NCI-H1417 (cell line): ENCODE measurements at places on chromosomes 7 and 10.

DNA sequence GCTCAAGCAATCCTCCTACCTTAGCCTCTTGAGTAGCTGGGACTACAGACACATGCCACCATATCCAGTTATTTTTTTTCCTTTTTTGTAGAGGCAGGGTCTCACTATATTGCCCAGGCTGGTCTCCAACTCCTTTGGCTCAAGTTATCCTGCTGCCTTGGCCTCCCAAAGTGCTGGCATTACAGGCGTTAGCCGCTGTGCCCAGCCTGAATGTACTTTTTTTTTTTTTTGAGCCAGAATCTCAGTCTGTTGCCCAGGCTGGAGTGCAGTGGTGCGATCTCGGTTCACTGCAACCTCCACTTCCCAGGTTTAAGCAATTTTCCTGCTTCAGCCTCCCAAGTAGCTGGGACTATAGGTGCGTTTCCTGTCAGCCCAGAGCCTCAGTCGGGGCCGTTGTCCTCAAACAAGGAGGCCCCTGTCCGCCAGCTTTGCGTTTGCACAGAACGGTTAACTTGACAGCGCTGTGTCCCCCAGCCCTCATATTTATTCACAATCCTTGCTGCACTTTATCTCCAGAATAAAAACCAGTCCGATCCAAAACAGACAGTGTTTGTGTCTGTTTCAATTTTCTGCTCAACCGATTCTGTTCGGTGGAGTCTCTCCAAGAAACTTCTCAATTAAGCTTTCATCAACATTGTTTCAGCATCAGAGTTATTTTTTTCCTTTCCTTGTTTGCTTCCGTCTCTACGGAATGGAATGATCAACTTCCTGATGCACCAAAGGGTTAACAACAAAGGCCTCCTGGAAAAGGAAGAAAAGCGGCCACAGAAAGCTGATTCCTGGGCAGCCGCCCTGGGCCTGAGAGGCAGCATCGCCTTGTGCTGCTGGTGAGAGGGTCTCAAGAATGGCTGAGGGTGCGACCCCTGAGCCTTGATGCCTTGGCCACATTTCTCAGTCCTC, 64.5 kb downstream of the PDIA4 start:
- DNase-seq = peak; percentile 86

DNA sequence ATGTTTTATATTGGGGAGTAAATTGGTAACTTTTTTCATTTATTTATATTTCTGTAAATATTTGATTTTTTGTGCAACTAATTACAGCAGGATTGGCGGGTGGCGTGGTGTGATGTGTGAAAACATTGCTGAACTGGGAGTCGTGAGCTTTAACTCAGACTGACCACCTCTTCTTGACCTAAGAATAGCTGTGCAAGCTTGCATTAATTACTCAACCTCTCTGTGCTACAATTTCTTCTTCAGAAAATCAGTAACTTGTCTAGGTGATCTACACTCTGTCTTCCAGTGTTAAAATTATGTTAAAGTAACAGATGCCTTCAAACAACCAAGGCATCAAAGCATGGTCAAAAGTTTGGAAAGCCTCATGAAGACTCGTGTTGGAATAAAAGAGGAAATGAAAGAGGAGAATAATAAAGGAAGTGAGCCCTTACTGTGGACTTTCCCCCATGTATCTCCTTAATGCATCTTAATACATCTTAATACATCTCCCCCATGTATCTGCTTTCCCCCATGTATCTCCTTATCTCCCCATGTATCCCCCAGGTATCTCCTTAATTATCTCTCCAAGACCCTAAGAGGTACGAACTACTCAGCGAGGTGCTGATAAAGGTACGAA, 71.2 kb downstream of the SVIL start:
- DNase-seq = no peak

DNA sequence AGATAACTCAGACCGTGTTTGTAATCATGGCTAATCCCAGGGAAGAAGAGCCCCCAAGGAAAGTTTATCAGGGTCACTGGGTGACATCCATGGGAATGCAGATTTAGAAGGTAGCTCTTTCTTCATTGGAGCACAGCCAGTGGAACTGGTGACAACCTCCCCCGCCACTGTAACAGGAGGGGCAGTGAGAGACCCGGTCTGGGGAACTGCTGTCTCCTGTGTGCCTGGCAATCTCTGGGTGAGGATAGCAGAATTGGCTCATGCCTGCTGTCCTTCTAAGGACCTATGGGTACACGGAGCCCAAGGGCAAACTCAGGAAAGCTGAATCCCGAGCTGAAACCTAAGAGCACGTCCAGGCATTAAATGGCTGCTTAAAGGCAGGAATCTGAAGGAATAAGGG, 341.6 kb downstream of the ABCA13 start:
- no peak for DNase-seq

DNA sequence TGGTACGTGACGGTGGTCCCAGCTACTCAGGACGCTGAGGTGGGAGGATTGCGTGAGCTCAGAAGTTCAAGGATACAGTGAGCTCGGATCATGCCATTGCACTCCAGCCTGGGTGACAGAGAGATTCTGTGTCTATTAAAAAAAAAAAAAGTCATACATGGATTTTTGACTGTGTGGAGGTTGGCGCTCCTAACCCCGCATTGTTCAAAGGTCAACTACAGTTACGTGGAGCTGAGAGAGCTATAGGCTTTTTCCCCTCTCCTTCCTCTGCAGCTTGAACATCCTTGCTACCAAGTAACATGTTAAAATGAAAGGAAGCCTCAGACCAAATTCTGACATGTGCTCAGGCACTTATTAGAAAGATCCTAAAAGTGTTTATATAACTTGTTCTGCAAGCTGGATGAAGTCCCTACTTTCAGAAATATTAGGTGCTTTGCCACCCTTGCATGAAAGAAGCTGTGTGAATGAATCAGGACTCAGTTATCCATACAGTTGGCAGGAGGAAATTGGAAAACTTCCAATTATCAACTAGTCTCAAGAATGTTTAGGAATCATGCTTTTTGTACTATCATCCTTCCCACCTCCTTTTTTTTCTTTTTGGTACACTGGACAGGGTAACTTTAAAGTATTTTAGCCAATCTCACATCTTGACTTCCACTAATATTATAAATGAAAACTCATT, 12.5 kb upstream of the ST7 start:
- DNase-seq = no peak

GRCh38 chr10:4670737-4671136, 155.3 kb upstream of the AKR1E2 start:
- no peak for DNase-seq

GRCh38 chr7:44849885-44850544, 2.1 kb upstream of the H2AZ2 start:
- no peak for DNase-seq

DNA sequence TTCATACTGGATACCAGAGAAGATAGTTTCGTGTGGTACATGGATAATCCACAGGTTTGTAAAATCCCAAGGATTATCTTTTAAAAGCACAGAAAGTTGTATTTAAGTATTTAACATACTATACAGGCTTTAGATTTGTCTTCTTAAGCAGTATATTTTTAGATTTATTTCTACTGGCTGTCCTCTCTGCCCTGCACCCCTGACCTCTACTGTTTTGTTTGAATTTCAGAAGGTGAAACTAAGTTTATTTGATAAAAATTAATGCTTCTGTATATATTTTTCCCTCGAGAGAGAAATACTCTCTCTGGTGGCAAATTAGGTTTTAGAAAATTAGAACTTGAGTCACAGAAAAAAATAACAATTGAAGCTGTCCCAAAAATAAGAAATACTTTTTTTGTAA, 18.8 kb downstream of the PLEKHA1 start:
- DNase-seq = no peak

GRCh38 chr10:4058514-4059029, 273.6 kb upstream of the KLF6 start:
- no peak for DNase-seq

GRCh38 chr7:25386311-25386744, 158.0 kb upstream of the NPVF start:
- DNase-seq = no peak

DNA sequence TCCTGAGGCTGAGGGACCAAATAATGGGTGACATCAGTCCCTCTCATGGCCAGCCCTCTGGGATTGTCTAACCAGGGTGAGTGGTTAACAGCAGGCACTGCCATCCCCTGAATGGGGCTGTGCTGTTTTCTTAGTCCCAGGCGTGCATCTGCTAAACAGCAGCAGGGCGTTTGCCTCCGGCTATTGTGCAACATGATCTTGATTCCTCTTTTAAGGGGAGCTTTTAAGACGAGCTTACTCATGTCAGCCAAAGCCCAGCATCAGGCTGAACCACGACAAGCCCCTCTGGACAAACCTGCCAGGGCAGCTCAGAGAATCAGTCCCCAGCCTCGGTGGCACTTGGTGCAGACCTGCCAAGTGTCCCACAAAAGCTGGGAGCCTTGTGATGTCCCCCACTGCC, 16.2 kb upstream of the IGFBP3 start:
- no peak for DNase-seq

- DNase-seq = no peak
Observed at GRCh38 chr10:75395066-75395931, 6.3 kb downstream of the ZNF503 start.

- DNase-seq = no peak
Observed at GRCh38 chr10:66519616-66520015, 406.2 kb upstream of the LRRTM3 start.

- no peak for DNase-seq
Observed at GRCh38 chr7:131493581-131493980, 62.8 kb downstream of the PODXL start.
